ENCODE measurements at places on chromosomes 3 and 15.

DNA sequence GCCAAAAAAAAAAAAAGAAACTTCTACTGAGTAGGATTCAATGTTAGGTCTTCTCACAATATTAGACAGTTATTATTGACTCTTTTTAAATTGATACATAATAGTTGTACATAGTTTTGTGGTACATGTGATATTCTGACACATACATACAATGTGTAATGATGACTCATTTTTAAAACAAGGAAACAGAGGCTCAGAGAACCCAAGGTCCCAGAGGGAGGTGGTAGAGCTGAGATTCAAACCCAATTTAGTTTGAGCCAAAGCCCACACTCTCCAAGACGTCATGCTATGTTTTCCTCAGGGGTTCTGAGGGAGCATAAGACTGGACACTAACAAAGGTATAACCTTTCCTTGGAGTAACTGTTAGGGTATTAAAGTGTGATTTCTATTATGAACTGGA lies 40.6 kb downstream of the MYO5C start:
- DNase-seq, result peak; percentile 87

DNA sequence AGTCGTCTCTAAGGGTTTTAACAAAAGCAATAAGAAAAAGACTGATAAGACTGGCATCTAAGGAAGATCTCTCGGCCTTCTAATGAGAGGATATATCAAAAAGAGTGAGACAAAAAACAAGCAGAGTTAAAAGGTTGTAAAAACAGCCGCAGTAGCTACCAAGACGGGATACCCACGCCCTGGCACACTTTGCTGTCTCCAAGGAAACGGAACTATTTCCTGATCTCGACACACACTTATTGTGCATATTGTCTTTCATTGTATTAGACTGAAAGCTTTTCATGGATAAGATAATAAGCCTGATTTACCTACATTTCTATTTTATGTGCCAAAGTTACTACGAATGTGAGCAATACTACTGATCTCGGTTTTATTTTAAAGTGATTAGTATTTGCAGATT lies 161.5 kb upstream of the MCTP2 start:
- no peak for DNase-seq

DNA sequence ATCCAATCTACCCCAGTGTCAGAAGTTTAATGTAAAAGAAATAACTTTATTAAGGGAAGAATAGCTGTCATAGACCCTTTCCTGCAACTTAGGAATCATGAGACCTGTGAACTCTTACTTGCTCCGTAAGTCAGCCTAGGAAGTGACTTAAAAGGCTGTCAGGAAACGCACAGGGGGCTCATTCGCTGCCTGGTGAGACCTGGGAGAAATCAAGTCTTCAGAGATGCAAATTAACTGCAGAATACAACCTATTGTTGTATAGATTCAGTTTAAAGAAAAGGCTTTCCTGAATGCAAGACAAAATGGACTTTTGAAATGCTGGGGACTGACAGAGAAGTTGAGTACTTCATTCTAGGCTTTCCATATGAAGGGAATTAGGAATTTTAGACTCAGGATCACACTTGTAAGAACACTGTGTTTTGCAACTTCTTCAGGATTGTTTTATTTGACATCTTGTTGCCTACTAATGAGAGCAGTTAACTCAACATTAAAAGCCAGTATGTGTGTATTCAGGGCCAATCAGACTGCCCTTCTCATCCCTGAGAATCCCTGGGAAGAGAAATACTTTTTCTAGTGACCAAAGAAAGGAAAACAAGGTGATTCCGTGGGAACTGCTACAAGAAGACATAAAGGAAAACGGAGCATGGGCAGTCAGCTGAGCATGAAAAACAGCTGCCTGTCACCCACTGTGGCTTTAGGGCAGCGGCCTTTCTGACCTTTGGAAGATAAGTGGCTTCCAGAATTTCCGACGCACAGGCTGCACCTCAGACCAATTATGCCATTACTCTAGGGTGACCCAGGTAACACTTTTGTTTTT lies 18.5 kb upstream of the DPPA4 start:
- no peak for DNase-seq

DNA sequence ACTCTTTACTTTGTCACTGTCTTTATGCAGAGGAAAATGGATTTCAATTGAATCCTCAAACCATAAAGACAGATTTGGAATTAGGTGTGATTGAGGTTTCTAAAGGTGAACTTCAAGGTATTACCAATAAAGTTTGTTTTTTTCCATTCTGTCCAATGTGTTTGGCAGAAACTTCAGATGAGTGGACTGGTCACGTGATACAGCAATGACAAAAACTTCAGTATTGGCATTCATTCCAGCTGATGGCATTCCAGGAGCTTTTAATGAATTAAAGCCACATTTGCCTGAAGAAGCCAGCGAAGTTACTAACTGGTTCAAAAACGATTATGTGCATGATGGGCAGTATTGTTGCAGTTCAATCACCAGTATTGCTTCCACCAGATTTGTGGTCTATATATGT lies 4.5 kb upstream of the MASP1 start:
- DNase-seq, result no peak

- DNase-seq, result no peak
These were observed 4.3 kb downstream of the MCTP2 start for GRCh38 chr15:94235646-94236045.

GRCh38 chr15:37888356-37888755 lies 46.1 kb upstream of the TMCO5A start:
- DNase-seq, result no peak

DNA sequence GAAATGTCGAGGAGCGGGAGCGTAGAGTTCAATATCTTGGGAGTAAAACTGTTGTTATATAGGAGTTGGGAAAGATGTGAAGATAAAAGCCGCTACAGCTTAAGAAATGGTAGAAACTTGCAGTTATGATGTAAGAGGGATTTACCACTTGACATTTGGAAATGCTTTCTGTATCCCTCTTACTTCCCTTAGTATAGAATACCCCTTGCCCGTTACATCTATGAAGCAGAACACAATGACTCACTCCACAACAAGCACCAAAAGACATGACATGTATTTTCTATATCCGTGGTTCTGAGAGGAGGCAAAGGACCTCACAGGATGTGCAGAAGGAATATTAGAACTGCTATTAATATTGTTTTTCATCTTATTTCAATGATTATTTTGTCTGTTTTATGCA lies 254.2 kb upstream of the NR2F2 start:
- DNase-seq, result no peak

DNA sequence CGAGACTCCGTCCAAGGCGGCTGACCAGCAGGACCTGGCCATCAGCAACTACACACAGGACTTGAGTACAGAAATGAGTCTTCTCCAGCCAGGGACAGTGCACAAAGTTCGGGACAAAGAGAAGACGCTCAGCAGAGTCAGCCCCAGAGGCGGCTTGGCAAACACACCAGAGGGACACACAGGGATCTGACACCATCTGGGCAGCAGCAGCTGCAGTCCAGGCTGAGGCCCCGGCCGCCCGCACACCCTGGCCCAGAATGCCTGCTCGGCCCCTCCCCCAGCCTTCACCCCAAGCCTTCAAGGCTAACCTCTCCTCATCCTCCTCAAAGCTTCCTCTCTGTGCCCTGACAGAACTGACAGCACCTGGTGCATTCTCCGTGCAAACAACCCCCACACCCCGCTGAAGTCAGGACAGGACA lies 61.1 kb downstream of the XXYLT1 start:
- DNase-seq, result no peak

GRCh38 chr3:83224101-83224868 lies 1462.8 kb upstream of the GBE1 start:
- no peak for DNase-seq

- DNase-seq, result no peak
These were observed 4.3 kb downstream of the TLR9 start for GRCh38 chr3:52221141-52221562.

- DNase-seq, result no peak
These were observed 59.3 kb downstream of the MEIS2 start for GRCh38 chr15:37041042-37041441.

- DNase-seq, result no peak
These were observed 23.6 kb downstream of the TRPM1 start for GRCh38 chr15:31077941-31078340.

DNA sequence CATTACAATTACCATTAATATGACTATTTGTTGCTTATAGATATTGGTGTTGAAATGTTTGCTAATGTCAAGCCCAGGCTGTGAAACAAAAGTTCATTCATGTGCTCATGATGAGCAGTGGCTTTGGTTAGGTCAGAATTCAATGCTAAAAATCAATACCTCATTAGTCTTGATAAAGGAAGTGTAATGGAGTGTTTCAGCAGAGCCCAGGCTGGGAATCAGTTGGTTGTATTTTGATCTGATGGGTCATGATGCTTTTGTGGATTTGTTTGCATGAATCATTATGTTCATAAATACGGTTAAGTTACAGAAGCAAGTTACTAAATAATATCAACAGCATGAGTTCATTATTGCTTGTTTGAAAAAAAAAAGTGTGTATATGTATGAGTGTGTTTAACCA lies 13.6 kb upstream of the ZNF774 start:
- DNase-seq, result no peak

- peak; percentile 38 for DNase-seq
These were observed 127.8 kb downstream of the HCN4 start for GRCh38 chr15:73240866-73241499.

GRCh38 chr3:186870421-186871201 lies 28.1 kb downstream of the ADIPOQ start:
- no peak for DNase-seq

DNA sequence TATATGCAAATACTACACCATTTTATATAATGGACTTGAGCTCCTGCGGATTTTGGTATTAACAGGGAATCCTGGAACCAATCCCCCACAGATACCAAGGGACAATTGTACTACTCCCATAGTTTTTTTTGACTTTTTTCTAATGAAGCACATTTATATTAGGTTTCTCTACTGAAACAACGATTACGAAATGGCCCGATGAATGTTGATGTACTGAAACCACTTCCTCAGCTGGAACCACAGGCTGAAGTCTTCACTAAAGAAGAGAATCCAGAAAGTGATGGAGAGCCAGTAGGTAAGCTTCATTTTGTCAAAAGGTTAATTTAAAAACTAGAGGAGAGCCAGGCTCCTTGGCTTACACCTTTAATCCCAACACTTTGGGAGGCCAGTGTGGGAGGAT lies 121.5 kb upstream of the LRRFIP2 start:
- DNase-seq, result peak; percentile 36

DNA sequence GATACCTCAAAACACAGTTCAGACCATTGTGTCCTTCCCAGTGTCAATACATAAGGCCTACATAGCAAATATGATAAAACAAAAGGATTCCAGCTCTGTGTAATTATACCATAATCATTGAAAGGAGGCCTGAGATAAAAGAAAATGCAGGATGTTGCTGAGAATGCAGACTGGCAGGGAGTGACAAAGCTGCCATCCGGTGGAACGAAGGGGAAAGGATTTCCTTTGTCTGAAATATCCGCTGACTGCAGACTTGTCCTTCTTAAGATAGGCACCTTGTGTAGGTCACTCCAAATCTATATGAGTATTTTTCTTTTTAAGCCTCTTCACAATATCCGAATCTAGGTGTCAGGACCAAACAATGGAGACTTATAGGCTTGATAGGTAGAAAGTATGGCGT lies 108.0 kb downstream of the KCNH8 start:
- DNase-seq, result no peak

DNA sequence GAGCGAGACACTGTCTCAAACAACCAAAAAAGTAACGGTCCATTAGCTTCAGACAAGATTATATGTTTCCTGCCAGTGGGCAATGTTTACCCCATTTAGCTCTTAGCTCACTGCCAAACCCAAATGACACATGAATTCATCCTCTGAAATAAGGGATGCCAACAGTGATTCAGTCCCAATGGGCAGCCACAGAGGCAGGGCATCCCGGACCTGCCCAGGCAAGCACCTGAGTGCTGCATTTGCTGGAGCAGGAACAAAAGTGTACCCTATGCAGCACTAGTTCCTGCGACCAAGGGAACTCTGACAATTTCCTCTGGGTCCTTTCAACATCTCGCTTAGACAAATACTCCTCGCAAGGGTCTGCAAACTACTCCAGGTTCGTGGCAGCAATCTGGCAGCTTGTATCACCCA lies 8.0 kb downstream of the IP6K2 start:
- DNase-seq, result no peak

DNA sequence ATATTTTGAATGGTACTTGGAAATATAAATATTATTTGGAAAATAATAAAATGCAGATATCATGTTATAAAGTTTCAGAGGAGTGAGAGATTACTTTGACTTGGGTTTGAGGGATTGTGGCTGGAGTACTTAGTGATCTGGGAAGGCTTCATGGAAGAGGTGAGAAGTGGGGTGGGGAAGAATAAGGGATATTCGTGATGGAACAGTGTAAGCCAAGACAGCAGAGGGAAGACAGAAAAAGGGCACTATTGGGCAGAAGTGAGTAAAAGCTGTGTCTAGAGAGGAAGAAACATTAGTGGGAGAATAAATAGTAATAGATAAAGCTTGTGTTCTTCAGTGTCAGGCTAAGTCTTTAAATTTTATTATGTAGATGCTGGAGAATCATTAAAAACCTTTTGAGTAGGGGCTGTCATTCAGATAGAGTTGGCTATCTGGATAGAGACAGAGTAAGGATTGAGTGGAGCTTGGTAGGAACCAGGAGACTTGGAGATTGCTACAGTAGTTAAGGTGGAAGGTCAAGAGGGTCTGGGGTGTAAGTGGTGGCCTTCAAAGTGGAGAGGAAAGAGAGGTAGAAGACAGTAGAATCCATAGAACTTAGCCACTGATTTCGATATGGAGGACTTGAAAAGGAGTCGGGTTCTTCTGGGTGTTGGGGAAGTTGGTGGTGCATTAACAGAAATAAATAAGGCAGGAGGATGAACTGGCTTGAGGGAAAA lies 11.9 kb downstream of the UBE2E1 start:
- DNase-seq, result no peak

DNA sequence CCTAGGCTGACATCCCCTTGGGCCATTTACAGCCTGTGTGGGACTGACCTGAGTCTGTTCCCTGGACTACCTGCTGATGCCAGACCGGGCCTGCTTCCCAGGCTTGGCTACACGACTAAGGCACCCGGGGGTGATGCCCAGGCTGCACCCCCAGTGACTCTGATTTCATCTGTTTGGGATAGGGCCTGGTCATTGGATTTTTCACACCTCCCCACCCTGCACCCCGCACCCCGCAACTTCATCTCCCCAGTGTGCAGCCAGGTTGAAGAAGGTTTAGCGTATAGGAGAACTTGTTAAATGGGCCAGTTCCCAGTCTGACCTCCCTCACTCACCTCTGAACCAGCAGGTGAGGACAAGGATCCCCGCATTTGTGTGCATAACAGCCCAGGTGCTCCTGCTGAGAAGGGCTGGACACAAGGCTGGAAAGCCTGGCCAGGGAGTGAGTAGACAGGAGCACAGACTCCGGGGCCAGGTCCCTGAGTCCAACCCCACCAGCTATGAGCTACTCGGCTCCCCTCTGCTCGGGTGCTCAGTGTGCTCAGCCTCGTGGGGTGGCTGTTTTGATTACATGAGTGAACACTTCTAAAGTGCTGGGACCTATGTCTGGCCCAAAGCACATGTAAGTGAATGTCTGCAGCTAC lies 18.5 kb downstream of the SLC6A20 start:
- DNase-seq, result no peak

DNA sequence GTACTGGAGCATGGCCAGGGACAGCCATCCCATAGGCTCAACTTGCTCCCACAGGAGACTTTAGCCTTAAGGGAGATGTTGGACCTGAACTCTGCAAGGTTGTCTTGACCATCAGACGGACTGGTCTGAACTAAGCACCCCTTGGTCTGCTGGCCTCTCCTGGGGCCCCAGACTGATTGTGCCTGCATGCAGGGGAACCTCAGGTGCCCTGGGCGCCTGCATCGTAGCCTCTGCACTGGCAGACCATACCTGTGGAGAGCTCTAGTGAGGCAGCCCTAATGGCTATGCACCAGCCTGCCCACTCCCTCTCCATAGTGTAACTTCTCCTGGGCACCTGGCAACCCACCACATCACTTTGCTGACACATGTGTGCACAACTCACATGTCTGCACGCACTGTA lies 395.6 kb downstream of the ZPLD1 start:
- DNase-seq, result no peak

GRCh38 chr3:43087249-43087776 lies 18.6 kb downstream of the POMGNT2 start:
- no peak for DNase-seq
